HFFc6 (cell line): ENCODE measurements at places on chromosomes 7 and 10. TPM values are rescaled to one million over a fixed set of nuclear protein-coding genes. Genes with fewer than 3 reads are reported as not detected.

- no peak for DNase-seq
These were observed 11.2 kb upstream of the C10orf95 start for GRCh38 chr10:102462512-102463054.

GRCh38 chr7:101562531-101563197, 66.4 kb downstream of the MYL10 start:
- no peak for DNase-seq

DNA sequence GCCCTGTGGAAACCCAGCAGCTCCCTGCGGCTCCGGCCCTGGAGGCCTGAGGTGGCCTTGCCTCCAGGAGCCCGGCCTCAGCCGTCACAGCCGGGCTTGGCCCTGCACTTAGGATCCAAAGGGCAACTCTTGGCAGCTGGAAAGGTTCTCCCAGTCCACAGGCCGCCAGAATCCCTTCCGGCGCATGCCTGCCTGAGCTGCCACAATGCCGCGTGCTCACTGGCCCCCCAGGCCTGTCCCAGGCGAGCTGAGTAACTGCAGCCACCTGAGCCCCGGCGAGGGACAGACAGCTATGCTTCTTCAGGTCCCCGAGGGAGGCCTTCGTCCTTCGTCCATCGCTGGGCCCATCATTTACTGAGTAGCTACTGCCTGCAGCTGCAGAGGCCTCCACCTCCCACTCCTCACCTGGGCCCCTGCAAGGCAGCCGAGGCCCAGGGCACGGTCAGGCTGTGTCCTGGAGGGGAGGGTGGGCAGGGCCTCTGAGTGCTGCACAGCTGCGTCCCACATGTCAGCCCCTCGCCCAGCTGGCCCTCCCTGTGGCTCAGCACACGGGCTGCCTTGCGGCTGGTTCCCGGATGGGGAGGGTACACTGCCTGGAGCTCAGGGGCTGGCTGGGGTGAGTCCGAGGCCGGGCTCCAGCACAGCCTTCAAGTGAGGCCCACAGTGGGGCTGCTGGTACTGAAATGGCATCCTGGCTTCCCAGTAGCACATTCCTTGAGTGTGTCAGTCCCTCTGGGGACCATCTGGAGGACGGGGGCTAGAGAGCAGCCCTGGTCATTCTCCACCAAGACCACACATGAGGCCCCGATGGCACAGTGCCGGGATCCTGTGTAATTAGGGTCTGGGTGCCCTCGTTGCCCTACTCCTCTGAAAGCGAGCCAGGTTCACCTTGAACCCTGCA, 172.5 kb downstream of the ELFN1 start:
- DNase-seq = peak; percentile 3

DNA sequence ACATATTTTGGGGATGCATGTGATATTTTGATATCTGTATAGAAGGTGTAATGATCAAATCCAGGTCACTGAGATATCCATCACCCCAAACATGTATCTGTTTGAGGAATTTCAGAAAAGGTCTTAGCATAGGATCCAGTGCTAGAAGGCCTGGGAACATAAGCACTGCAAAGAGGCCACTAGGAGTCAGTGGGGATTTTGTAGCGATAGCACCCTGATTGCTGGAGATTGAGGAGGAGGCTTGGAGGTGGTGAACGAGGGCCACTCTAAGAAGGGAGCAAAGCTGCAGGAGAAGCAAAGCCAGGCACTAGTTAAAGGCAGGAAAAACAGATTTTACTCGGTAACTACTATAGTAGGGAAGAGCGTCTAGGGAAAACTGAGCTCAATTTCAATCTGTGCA, 324.0 kb downstream of the LHFPL3 start:
- DNase-seq = no peak

DNA sequence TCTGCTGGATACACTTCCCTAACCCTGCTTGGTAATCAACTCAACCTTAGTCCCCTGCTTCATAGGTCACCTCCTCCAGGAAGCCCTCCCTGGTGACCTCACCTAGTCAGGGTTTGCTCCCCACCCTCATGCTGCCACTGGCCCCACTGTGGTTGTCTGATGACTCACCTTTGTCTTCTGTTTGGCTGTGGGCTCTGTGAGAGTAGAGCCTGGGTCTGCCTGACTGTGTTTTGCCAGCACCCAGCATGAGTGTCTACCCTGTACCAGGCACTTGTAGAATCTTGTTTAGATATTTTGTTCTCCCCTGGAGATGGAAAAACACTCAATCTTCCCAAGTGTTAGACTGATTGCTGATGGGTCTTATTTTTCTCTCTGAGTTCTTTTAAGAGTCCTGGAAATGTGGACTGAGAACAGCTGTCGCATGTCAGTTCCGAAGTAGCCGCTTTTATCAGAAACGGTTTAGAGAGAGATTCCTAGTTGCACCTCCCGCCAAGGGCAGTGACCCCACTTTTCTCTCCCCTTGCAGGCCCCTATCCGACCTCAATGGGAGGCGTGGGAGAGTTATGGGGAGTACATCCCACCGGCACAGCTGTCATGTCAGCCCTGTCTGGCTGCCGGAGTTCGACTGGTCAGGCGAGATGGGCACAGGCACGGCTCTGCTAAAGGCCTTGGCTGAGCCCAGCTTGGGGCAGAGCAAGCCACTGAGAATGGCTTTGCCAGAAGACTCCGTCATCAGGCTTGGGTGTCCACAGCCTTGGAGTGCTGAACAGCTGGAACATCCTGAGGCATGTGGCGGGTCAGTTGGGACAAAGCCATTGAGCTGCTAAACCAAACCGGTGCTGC, 134.3 kb downstream of the GRK5 start:
- DNase-seq = peak; percentile 39

- no peak for DNase-seq
These were observed 218.5 kb upstream of the TMEM196 start for GRCh38 chr7:19991936-19992335.

- DNase-seq = no peak
These were observed 1192.1 kb upstream of the CELF2 start for GRCh38 chr10:9825491-9826018.

DNA sequence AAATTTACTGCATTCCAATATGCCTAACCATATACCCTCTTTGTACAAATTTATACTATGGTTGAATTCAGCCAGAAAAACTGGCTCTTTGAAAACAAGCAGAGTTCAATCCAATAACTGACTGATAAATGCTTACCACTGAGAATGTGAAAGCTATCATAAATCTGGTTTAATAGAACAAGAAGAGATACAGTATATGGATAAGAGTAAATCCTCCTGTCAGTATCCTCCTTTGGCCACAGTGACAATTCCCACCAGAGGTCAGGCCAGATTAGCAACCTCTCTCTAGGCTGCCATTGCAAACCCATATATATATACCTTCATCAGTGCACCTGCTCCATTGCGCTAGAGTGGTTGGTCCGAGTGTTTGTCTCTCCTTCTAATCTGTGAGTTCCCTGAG, 647.2 kb downstream of the GRM8 start:
- no peak for DNase-seq

- DNase-seq = no peak
These were observed 4.5 kb downstream of the GHRHR start for GRCh38 chr7:30968294-30968693.

The LIPM gene
- total RNA-seq = not detected in 2 replicates
